ENCODE measurements at places on chromosomes 6 and 20.

DNA sequence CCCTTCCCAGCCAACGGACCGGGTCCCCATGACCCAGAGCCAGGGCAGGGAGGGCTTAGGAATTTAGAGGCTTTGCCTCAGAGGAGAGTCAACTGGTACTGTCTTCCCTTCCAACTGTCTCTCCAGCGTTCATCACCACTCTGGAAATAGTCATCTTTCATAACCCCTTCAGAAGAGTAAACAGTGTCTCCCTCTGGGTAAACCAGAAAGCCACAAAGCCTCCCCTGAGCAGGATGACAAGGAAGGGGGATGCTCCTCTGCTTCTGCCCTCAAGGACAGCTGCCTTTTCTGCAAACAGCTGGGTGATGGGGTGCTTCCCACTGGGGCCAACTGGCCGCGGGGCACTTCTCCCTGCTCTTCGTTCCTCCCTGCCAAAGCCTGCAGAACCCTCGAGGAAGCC is 90.1 kb downstream of the PSMG4 start:
- DNase-seq: no peak

- DNase-seq: no peak
These were observed 9.0 kb downstream of the ADISSP start for GRCh38 chr20:3758566-3758965.

DNA sequence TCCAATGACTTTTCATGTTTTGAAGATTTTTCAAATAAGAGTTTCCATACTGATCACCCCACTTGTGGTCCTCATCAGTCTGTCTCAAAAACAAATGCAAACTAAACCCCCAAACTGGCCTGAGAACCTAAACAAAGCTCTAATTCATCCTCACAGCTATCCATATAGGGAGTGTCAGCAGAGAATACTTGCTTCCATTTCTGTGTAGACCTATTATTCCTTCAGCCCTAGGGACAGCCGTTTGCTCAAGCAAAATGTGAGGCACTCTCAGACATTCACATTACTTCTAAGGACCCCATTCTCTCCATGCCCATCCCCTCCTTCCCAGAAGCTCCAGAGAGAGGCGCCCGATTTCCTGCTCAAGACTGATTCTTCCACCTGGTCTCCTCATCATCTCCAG is 24.6 kb downstream of the DNAAF9 start:
- DNase-seq: no peak

- DNase-seq: no peak
These were observed 217.0 kb downstream of the HAO1 start for GRCh38 chr20:7723284-7723683.

GRCh38 chr6:20487669-20488375 is 46.4 kb upstream of the CDKAL1 start:
- DNase-seq: no peak

- DNase-seq: no peak
These were observed 25.2 kb downstream of the TAF4 start for GRCh38 chr20:62040381-62040922.

DNA sequence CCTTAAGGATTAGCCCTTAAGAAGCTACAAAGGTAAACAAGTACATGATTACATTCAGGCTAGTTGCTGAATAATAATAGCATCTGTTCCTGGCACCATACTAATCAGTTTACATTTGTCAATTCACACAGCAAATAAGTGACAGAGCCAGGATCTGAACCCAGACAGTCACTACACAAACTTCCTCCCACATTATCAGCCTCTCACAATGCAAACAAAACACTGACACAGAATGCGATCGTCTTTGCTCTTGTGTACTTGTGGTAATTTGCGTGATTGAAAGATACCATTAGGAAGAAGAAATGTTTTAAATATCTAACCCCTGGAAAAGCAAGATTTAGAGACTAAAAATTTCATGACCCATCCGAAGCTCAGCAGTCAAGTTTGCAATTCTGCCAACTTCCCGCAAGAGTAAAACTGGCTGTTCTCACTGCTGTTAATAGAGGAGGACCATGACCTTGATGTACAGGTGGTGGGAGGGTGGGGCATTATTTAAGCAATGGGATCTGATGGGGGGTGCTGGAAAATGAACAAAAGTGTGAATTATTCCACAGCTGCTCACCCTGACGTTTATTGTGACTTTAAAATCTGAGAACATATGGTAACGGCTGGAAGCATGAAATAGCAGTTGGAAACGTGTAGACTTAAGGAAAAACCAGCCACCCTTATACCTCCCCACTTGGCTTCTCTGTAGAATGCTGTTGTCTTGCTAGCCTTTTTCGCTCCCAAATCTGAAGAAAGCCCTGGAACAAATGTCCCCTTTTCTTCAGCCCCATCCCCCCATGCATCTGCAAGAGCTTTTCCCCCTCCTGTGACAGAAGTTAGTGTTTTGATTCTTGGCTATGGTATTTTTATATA is 95.3 kb upstream of the ARMC2 start:
- DNase-seq: no peak

DNA sequence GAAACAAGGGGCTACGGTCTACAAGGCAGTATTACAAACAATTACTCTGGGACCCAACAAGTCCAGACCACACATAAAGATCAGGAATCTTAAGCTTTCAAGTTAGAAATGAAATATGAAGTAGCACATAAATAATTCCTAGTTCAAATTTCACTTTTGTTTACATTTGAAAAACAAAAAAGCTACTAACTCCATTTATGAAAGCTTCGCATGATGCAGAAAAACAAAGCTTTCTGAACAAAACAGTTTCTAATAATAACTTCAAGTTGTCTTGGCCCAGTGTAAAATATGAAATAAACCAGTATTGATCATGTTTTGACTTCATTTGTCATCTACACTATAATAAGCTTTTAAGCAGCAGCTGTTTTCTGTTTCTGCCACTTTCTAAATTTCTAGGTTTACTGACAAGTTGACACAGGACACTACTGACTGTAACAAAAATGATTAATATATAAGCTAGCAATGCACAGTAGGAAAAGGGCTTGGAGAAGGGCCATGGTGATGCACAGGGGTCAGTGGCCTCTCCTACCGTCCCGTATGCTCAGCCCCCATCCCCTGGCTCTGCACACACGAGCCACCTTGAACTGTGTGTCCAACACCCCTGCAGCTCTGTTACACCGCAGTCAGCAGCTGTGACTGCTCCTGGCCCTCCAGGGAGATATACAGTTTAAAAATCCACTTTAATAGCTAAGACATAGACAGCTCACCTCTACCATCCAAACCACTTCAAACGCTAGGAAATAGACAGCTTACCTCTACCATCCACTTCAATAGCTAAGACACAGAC is 13.3 kb upstream of the RAB22A start:
- DNase-seq: no peak

DNA sequence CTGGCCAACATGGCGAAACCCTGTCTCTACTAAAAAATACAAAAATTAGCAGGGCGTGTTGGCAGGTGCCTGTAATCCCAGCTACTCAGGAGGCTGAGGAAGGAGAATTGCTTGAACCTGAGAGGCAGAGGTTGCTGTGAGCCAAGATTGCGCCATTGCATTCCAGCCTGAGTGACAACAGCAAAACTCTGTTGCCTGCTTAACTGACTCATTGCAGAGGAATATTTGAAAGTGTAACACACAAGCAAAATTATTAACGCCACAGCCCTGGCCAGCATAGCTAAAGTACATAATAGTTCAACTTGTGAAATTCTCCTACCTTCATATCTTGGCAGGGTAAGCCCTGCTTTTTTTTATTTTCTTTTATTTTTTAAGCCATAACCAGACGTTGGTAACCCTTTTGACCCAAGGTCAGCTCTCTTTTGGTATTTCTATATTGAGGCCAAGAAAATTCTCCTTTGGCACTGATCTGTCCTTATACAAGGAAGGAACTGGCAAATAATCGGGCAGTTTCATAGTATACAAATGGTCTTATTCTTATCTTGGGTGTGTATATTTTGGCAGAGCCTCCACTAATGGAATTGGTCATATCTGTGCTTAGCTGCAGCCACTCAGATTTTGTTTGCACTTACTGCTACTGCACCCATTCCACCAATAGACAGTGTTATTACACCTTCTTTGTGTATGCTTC is 4.0 kb upstream of the ADGRF5 start:
- DNase-seq: peak; percentile 65

DNA sequence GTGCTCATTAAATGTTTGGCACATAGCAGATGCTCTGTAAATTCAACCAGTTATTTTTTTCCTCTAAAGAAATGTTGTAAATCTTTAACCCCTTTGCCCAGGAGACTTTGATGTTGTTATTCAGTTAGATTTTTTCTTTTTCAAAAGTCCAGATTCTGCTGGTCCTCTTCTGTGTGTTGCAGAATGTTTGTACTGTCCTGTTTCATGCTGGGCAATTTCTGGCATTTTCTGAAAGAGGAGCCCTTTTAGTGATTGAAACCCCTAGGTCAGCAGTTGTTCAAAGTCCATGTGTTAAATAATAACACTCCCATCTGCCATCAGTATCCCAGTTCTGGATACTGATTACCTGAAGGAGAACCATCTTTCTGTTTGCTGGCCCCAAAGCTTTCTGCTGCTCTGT is 1.3 kb upstream of the SLC17A1 start:
- no peak for DNase-seq

- DNase-seq: no peak
These were observed 173.1 kb upstream of the MMS22L start for GRCh38 chr6:97456070-97456469.

DNA sequence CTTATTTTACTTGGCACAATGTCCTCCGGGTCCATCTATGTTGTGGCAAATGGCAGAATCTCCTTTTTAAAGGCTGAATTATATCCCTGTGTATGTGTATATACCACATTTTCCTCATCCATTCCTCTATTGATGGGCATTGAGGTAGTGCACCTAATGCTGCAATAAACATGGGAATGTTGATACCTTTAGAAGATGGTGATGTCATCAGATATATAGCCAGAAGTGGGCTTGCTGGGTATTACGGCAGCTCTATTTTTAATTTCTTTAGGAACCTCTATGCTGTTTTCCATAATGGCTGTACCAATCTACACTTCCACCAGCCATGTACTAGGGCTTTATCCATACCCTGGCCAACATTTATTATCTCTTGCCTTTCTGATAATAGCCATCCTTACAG is 315.7 kb downstream of the FOXA2 start:
- no peak for DNase-seq

DNA sequence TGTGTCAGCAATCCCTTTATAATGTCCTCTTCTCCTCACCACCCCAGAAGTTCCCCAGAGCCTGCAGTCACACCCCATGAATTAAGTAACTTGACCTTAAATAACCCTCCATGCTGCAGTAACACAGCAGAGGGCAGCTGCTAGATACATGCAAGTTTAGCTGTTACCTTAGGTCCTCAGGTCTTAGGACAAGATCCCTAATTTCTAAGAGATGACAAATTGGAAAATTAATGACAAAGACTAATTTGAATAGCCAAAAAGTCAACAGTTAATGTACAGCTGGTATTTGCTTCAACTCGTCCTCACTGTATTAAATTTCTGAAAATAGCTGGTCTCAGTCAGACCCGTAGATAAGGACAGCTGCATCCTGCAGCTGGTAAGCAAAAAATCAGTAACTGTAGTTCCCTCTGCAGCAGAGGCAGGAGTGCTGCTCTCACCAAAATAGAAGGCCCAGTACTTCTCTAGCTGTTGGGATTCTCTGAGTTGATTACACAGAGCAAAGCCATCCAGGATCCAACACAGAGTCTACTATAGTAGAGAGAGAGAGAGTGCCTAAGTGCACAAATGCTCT is 62.4 kb downstream of the TNFRSF21 start:
- DNase-seq: no peak

GRCh38 chr6:35305117-35305516 is 7.5 kb downstream of the DEF6 start:
- DNase-seq: no peak

DNA sequence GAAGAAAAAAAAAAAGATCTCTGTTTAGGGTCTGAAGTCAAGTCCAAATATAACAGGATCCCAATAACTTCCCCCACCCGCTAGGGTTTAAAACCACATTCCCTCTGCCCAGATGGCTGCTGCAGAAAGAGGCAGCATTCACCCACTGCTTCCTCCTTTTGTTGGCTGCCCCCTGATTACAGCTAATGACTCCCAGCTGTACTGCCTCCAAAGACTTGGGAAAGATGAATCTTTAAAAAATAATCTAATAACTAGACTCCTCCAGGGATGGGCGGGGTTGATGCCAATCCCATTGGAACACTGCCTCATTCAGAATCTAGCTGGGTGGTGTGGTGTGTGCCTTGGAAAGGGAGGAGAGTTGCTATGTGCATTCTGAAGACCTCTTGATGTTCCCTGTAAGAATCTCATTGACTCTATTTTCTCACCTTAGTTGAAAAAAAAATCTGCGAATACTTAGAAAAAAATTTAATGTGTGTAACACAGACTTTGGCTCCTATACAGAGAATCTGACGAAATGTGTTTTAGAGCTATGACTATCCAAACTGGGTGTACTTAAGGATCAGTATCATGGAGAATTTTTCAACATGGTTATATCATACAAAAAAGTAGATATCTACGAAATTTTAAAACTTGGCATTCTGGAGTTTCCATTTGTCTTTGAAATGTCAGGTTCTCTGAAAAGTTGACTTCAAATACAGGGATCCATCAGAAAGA is 174.0 kb downstream of the RNF144B start:
- no peak for DNase-seq

DNA sequence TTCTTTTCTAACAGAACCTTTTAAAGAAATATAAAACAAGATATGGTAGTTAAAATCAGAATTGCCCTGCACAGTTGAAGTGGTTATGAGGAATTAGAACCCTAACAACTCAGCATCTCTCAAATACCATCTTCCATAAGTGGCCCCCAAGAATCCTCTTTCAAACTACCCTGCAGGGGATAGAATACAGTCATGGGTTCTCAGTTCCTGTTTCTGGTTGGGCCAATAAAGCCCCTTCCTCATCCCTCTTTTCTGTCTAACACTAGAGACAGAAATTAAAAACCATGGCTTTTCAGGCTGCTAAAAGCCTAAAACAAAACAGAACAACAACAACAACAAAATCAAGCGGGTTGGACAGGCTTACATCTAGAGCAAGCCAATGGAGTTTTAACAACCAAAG is 6.7 kb upstream of the LCA5 start:
- no peak for DNase-seq

GRCh38 chr6:97085772-97086171 is 161.2 kb downstream of the KLHL32 start:
- DNase-seq: peak; percentile 74

DNA sequence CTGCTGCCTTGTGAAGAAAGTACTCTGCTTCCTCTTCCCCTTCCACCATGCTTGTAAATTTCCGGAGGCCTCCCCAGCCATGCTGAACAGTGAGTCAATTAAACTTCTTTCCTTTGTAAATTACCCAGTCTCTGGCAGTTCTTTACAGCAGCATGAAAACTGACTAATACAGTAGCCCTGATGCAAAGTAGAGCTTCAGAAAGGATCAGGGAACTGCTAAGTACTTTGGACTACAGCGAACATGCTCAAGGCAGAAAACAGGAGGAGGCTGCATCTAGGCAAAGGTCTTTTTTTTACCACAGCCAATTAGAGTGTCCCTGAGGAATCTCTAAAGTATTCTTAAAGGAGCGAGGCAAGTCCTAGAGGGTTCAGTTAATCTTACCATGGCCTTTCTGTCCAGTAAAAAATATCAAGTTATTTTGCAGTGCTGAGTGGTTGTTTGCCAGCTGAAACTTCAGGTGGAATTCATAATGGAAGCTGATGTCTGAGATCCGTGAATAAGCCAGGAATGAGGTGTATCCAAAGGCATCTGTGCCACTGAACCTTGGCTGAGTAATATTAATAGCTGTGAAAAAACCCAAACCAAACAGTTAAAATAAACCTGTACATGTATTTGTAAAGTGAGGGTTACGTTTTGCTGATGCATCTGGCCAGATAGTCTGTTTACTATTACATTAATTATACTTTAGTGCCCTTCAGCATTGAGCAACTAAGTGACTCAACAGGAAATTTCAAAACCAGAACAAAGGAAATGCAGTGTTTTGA is 170.4 kb downstream of the PHF3 start:
- DNase-seq: peak; percentile 90

Measured in HFFc6 (cell line).